Activated naive CD8-positive, alpha-beta T cell treated with anti-CD3 and anti-CD28 coated beads, Interleukin-2, amount 10 ng/mL, durations not matched to agents 7 days and 5 days (primary cell): ENCODE measurements at places on chromosomes 4 and X.

DNA sequence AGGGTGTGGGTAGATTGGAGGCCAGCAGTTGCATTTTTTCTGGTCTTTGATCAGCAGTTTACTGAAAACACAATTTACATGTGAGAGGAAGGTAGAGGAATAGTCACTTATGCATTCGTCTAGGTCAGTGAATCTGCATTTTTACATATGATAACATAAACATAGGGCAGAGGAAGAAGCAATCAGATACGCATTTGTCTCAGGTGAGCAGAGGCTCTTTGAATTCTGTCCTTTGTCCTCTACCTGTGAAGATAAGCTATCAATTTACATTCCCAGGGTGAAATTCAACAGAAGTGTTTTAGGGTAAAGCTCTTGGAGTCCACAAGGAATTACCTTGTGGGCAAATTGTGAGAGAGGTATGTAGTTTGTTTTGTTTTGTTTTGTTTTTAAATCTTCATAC lies 306.5 kb downstream of the MAGEB5 start:
- no peaks in the 10 kb centered on the region for H3K4me1 ChIP-seq
- no peaks in the 10 kb centered on the region for H3K36me3 ChIP-seq
- no peak for DNase-seq
- H3K27ac ChIP-seq, result no peak overlapping the region
- no peaks in the 10 kb centered on the region for H3K27me3 ChIP-seq
- H3K4me3 ChIP-seq, result no peak overlapping the region

DNA sequence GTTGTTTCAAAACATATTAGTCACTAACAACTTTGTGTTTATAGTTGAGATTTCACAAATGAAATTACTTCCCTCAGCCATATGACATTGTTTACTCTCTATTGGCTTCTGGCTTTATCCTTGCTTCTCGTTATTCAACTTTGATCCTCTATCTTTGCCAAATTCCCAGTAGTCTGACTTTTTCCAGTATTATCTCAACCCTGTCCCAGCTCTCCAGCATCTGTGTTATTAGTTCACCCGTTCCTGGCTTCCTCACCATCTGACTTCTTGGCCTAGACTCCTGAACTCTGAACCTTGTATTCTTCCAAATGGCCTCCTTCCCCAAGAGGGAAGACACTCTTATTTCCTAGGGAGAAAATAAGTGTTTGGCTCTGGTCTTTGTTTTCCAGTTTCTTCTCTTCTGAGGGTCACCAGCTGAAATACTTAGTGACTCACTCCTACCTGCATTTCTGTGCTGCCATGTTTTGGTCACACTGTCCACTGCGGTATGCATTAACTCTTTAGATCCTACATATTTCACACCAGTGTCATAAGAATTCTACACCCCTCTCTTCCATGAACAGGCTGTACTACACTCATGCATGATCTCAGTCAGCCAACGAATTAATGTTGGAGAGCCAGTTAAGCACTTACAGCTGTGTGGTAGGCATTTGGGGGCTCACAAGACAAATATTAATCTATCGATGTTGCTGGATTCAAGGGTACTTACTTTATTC lies 17.0 kb upstream of the ARHGAP24 start:
- no peaks in the 10 kb centered on the region for H3K4me1 ChIP-seq
- H3K4me3 ChIP-seq, result no peak overlapping the region
- DNase-seq, result no peak
- no peak overlapping the region for H3K27ac ChIP-seq
- H3K27me3 ChIP-seq, result peaks cover 3% of the 10 kb centered on the region

DNA sequence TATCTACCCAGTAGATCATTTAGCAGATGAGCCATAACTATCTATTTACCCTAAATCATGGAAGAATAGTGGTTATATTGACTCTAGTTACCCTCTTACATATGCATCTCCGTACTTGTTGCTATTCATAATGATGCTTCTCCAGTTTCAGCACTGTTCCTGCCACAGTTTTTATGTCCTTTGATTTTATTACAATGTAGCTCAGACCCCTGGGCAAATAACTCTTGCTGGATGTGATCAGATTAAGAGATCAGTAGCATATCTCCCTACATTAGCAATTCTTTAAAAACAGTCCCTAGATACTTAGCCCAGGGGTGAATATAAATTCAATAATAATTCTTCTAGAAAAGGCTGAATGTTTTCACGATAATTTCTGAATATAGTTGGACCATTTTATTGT lies 696.5 kb downstream of the ADGRL3 start:
- H3K27ac ChIP-seq, result no peak overlapping the region
- H3K4me1 ChIP-seq, result no peaks in the 10 kb centered on the region
- H3K4me3 ChIP-seq, result no peak overlapping the region
- no peak for DNase-seq
- no peaks in the 10 kb centered on the region for H3K36me3 ChIP-seq

GRCh38 chrX:9466736-9467135 lies 1.9 kb downstream of the TBL1X start:
- peaks cover 27% of the 10 kb centered on the region for H3K4me1 ChIP-seq
- H3K36me3 ChIP-seq, result peaks cover 5% of the 10 kb centered on the region
- no peak for DNase-seq

GRCh38 chr4:992297-993110 lies 700 bp downstream of the SLC26A1 start:
- DNase-seq, result no peak
- peaks cover 7% of the 10 kb centered on the region for H3K27me3 ChIP-seq
- no peaks in the 10 kb centered on the region for H3K36me3 ChIP-seq
- H3K27ac ChIP-seq, result no peak overlapping the region
- no peak overlapping the region for H3K4me3 ChIP-seq

DNA sequence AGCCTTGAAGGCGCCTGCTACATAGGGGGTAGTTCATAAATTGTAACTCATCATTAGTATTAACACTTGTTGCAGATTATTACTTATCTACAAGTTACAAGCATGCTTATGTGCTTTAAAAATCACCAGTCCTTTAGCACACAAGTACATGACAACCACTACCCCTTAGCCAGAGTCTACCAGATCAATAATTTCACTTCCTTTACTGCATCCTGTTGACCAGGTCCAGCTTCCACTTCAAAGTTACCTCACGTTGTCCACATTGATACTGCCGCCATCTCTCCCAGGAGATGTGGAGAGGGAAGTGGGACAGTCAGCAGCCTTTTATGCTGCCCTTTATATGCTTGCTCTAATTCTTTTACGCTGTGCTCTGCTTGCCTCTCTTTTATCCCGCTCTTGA lies 231.3 kb upstream of the CXXC4 start:
- peaks cover 10% of the 10 kb centered on the region for H3K27me3 ChIP-seq
- H3K36me3 ChIP-seq, result no peaks in the 10 kb centered on the region
- no peak for DNase-seq
- no peak overlapping the region for H3K4me3 ChIP-seq
- H3K4me1 ChIP-seq, result no peaks in the 10 kb centered on the region

- no peak for DNase-seq
- no peaks in the 10 kb centered on the region for H3K4me1 ChIP-seq
- H3K27ac ChIP-seq, result no peak overlapping the region
- peaks cover 58% of the 10 kb centered on the region for H3K27me3 ChIP-seq
- H3K4me3 ChIP-seq, result no peak overlapping the region
- H3K36me3 ChIP-seq, result no peaks in the 10 kb centered on the region
Observed at GRCh38 chr4:6221301-6221850, 21.0 kb upstream of the JAKMIP1 start.

DNA sequence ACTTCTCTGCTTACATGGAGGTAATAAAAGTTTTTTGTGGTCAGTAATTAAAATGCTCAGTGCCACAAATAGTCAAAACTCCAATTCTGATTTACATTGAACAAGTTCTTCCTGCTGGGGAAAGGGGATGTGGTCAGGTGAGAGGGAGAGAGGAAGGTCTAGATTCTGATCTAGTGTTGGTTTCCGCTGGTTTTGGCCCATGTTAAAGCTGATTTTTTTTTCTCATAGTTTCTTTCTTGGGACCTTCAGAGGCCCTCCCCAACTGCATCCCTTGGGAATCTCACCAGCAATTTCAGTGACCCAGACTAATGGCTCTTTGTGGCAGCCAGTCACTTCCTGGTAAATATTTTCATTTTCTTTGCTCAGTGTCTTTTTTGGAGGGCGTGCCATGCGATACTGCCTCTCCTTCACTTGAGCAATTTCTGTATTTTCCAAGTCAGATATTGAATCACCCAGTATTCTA lies 332.7 kb downstream of the RAPGEF2 start:
- no peaks in the 10 kb centered on the region for H3K36me3 ChIP-seq
- peaks cover 14% of the 10 kb centered on the region for H3K4me1 ChIP-seq
- no peak overlapping the region for H3K27ac ChIP-seq
- peaks cover 24% of the 10 kb centered on the region for H3K27me3 ChIP-seq
- no peak for DNase-seq

DNA sequence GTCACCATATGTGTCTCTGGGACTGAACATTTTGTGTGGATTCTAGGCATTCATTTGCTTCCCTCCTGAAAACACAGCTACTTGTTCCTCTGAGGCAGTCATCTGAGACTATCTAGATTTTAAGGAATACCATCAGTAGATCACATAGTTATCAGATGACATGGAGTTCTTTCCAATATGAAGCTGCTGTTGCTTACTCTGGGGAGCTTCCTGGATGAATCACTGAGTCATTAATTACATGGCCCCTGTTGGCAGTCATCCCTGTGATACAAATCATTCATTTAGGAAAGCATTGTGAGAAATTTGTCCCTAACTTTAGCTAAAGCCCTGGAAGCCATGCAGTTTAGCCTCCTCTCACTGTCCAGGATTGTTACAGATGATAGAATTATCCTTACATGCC lies 98.2 kb upstream of the ARSJ start:
- H3K4me3 ChIP-seq, result no peak overlapping the region
- peaks cover 1% of the 10 kb centered on the region for H3K4me1 ChIP-seq
- peaks cover 12% of the 10 kb centered on the region for H3K27me3 ChIP-seq
- no peak overlapping the region for H3K27ac ChIP-seq

DNA sequence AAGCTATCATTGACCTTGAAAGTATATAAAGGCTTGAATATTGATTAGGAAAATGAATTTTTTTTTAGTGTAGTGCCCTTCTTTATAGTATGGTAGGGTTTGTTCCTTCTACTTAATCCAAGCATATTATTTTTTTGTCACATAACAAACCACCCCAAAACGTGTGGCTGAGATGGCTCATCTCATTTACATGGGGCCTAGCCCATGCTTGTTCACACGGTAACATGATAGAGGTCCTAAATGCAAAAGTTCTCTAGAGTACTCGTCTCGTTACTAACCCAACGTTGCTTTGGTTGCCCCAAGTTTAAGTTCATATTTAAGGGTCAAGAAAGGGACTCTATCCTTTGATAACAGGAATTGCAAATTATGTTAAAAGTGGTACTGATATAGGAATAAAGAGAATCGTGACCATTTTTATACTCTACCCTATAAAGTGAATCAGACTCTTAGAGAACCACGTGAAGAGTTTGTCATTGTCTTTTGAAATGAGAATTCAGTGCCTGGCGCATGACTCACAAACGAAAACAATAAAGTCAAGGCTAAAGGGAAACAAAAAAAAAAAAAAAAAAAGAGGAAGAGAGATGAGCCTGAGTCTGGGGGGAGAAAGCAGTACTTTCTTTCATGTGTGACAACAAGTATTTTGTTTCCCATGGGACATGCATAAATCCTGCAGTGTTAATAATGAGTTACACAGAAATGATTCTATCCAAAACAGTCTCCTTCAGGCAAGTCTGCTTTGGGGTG lies 402.8 kb upstream of the NWD2 start:
- H3K27me3 ChIP-seq, result no peaks in the 10 kb centered on the region
- no peak overlapping the region for H3K27ac ChIP-seq
- no peaks in the 10 kb centered on the region for H3K4me1 ChIP-seq
- H3K4me3 ChIP-seq, result no peak overlapping the region
- no peak for DNase-seq

- DNase-seq, result no peak
- H3K36me3 ChIP-seq, result peaks cover 28% of the 10 kb centered on the region
- no peak overlapping the region for H3K4me3 ChIP-seq
- H3K27me3 ChIP-seq, result no peaks in the 10 kb centered on the region
Observed at GRCh38 chr4:870951-871350, 45.0 kb upstream of the CPLX1 start.

- H3K4me1 ChIP-seq, result no peaks in the 10 kb centered on the region
- H3K4me3 ChIP-seq, result no peak overlapping the region
- H3K27me3 ChIP-seq, result peaks cover 19% of the 10 kb centered on the region
- no peak for DNase-seq
- no peaks in the 10 kb centered on the region for H3K36me3 ChIP-seq
Observed at GRCh38 chr4:95129821-95130311, 372.1 kb downstream of the BMPR1B start.

DNA sequence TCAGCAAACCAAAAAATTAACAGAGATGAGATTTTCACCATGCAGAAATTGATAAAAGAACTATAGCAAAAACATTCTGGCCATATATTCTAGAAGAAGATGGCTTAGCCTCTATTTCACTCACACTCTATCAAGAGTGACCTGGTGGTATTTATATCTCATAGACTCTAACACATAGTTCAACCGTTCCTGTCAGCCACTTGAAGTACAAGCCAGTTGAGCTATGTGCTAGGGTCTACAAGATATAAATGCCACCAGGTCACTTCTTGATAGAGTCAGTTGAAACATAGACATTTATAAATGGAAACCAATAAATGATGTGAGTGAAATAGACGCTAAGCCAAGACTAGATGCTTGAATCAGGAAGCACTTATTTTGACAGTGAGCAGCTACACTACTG lies 836.7 kb upstream of the EPHA5 start:
- H3K27me3 ChIP-seq, result no peaks in the 10 kb centered on the region
- no peak overlapping the region for H3K27ac ChIP-seq
- H3K4me1 ChIP-seq, result no peaks in the 10 kb centered on the region
- no peak overlapping the region for H3K4me3 ChIP-seq
- no peak for DNase-seq

DNA sequence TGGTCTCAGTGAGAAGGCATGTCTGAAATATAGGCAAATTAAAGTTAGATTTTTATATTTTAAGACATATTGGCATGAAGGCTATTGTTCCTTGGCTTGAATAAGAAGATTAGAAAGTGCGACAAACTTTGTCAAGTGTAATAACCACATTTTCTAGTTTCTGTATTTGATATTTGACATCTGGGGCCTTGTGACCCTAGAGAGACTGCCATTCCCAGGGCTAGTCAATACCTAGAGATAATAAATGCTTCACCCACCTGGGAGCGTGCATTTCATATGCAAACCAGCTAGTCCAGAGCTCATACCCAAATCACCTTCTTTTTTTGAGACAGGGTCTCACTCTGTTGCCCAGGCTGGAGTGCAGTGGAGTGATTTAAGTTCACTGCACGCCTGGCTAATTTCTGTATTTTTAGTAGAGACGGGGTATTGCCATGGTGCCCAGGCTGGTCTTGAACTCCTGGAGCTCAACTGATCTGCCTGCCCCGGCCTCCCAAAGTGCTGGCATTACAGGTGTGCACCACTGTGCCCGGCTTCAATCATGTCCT lies 62.6 kb downstream of the COQ2 start:
- H3K27me3 ChIP-seq, result no peaks in the 10 kb centered on the region
- peaks cover 79% of the 10 kb centered on the region for H3K4me1 ChIP-seq
- H3K4me3 ChIP-seq, result no peak overlapping the region
- no peak for DNase-seq

DNA sequence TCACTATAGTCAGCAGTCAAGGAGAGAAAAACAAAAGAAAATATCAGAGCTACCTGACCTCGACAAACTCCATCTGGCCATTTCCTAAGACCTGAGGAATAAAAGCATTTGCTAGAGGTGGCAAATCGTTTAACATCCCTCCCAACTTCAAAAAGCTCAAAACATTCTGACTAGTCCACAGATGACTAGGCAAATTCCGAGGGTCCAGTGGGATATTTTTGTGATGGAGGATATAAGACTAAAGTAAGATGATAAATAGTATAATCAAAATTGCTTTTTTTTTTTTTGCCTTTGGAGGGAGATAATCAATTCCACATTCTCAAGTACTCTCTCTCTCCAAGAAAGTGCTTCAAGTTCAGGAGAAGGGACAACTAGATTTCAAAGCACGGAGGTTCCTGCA lies 119.1 kb upstream of the ETNPPL start:
- H3K27ac ChIP-seq, result no peak overlapping the region
- peaks cover 11% of the 10 kb centered on the region for H3K27me3 ChIP-seq
- no peak for DNase-seq
- peaks cover 4% of the 10 kb centered on the region for H3K4me1 ChIP-seq
